HS-5 (cell line): ENCODE measurements at places on chromosomes 6 and 20.

GRCh38 chr6:82712826-82713225 is 349.2 kb downstream of the TPBG start:
- no peak for DNase-seq

DNA sequence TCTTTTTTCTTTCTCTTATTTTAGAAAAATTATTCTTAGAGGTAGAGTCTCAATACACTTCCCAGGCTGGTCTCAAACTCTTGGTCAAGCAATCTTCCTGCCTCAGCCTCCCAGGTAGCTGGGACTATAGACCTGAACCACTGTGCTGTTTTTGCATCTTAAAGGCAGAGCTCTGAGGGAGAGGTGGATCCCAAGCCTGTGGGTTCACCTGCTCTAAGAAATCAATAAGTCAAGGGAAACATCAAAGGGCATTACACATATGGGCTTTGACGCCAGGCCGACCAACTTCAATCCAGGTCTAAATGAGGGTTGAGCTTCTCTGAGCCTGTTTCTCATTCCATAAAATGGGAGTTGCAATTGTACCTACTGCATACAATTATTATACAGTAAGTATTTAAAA is 223.9 kb downstream of the LY86 start:
- DNase-seq, result no peak

DNA sequence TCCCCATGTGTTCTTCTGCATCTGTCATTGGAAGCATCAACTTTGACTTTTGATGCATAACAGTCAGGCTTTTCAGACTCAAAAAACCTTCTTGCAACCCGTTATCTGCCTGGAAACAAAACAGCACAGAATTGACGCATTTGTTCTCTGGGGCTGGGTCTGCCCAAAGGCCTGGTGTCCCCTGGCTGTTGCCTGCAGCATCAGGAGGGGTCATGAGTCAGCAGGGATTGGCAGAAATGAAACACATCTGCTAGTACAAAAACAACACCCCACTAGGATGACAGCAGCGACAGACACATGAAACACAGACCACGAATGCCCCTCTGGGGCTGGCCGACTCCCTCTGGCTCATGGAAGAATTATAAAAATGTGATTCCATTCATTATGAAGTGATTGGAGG is 157.6 kb upstream of the INSM1 start:
- no peak for DNase-seq

GRCh38 chr6:165439928-165440554 is 130.6 kb upstream of the C6orf118 start:
- DNase-seq, result peak; percentile 2

DNA sequence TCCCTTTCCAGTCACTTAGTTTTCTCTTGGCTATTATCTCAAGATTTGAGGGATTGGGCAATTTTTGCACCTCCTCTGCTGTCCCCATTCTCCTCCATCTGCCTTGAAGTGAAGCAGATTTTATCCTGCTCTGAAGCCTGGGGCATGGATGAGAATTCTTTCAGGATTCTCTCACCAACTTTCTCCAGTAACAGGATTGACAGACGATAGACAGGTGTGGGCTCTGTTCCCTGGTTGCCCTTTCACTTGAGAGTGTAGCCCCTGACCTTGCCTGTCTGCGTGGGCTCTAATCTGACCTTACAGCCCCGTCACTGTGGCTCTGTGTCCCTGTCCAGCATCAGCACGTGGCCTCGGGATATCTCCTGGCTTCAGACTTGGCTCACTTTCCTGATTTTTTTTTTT is 27.1 kb downstream of the CDYL start:
- no peak for DNase-seq

DNA sequence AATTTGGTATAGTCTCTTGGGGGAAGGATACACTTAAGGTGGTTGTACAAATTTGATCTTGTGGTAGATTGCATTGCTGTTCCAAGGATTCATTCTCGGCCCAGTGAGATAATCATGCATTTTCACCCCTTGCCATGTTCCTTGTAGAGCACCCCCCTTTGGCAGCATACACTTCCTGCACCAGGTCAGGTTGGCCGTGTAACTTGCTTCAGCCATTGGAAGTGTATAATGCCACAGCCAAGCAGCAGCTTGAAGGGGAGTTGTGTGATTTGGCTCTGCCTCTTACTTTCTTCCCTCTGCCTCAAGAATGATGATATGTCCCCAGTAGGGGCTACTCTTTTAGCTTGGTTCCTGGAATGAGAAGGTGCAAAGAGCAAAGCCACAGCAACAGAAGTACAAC is 21.9 kb downstream of the CCN2 start:
- no peak for DNase-seq

- no peak for DNase-seq
Measured at GRCh38 chr6:123001540-123001939, 5.5 kb downstream of the CLVS2 start.

DNA sequence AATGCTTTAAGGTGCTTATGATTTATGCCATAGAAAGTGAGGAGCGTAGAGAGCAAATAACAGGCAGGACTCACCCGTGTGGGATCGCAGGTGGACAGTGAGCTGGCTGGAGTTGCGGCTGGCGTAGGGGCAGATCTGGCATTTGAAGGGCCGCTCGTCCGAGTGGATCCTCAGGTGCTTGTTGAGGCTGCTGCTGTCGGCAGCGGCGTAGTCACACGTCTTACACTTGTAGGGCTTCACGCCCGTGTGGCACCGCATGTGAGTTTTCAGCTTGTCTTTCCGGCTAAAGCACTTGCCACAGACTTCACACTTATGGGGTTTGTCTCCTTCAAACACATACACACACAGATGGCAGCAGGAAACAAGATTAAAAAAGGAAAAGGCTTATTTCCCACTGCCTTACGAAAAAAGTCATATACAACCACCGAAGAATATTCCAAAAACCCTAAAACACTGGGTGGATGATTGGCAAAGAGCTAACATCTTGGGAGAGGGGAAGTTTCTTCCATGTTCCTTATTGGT is 31.5 kb downstream of the ZFP64 start:
- no peak for DNase-seq

- no peak for DNase-seq
Measured at GRCh38 chr6:167933290-167933689, 64.2 kb upstream of the KIF25 start.

DNA sequence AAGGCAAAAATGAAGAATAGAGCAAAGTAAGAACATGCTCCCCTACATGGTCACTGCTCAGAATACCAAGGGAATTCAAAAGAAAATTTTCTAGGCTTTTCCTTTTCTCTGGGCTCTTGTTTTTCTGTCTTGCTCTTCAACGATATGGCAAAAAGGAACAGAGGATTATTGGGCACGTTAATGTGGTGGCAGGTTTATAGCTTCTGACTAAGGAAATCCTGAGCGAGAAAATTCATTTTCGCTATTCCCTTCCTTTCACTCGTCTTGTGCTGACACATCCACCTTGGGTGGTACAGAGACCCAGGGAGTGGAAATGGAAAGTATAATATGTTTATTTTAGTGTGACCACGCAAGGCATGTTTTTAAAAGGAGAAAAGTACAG is 132.8 kb downstream of the TRIM27 start:
- DNase-seq, result no peak

DNA sequence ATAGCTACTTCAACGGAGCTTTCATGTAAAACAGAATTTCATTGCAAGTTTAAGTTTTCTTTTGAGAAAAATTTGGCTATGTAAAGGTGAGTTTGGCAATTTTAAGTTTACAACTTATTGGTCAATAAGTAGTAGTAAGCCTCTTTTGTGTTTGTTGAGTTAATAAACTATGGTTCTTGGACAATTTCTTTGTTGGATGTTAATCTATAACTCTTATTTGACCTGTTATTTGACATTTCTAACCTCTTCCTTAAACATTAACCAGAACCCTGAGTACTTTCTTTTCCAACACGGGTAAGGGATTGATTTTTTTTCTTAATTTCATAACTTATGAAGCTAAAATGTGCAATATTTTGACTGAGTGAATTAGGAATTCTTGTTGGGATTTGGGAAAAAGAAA is 354.4 kb downstream of the PRKN start:
- DNase-seq, result no peak

DNA sequence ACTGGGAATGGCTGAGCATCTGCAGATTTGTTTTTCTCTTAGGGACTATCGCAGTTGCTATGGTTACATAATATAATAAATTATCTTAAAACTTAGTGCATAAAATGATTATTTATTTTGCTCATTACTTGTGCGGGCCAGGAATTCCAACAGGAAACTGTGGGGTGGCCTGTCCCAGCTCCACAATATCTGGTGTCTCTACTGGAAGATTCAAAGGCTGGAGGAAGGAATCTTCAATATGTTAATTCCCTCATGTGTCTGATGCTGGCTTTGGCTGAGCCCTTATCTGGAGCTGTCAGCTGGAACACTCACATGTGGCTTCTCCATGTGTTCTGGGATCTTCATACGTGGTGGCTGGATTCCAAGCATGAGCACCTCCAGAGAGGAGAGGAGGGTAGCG is 23.9 kb upstream of the B3GAT2 start:
- DNase-seq, result no peak

GRCh38 chr6:134517145-134517658 is 199.3 kb upstream of the SGK1 start:
- peak; percentile 61 for DNase-seq

DNA sequence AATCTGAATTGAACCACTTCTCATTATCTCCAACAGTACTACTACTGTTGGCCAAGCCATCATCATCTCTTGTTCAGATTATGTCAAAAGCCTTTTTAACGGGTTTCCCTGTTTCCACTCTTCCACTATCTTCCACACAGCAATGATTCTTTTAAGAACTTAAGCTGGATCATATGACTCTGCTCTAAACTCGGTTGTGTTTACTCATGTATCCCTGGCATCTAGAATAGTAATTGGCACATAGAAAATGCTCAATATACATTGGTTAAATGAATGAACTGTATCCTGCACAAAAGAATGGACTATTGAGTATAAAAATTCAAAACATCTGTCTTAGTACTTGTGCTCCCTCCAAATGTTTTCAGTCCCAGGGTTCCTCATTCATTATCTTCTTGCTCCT is 2.8 kb upstream of the COX7A2 start:
- no peak for DNase-seq

GRCh38 chr20:63572788-63573646 is 1.0 kb downstream of the HELZ2 start:
- no peak for DNase-seq

DNA sequence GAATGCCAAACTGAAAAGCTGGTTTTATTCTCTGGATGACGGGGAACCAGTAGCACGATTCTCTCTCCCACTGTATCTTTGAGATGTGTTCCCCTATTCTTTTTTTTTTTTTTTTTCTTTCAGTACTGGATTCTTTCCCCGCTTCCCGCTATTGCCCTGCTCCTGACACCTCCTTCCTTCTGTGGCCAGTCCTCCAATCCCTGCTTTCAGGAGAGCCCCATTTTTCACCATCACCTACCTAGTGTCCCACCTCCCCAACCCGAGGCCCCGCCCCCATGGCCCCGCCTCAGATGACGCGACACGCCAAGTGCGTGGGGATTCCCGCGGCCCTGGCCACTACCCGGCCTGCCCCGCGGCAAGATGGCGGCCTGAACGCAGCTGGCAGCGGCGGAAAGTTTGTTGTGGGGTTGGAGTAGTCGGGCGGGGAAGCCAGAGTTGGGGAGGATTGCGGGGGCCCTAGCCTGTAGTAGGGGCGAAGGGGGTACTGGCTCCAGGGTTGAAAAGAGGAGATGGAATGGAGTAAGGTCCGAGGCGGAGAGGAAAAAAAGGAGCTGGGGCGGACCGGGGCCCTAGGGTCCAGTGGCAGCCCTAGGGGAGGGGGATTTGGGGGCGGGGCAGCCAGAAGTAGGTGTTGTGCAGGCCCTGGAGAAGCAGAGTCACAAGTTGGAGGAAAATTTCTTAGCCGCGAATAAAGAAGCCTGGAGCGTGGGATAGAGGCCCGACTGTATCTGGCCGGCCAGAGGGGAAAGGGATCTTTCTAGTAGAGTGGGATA is at the start of gene TJAP1:
Gene TJAP1, plus strand, starts transcription at position 336 of the 773 bp plus-strand sequence. CDS start 21,432 bp downstream, outside the sequence.
- DNase-seq, result no peak

- no peak for DNase-seq
Measured at GRCh38 chr6:24140591-24140990, 14.6 kb downstream of the NRSN1 start.

DNA sequence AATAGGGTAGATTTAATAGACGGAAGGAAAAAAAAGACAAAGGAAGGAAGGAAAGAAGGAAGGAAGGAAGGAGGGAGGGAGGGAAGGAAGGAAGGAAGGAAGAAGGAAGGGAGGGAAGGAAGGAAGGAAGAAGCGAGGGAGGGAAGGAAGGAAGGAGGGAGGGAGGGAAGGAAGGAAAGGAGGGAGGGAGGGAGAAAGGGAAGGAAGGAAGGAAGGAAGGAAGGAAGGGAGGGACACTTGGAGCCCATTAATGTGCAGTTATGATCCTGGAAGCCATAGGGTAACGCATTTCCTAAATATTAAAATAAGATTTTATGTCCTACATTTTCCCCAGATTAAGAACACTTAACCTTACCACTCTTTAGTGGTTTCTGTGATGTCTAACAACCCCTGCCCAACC is 465.7 kb downstream of the ADGRB3 start:
- DNase-seq, result no peak

DNA sequence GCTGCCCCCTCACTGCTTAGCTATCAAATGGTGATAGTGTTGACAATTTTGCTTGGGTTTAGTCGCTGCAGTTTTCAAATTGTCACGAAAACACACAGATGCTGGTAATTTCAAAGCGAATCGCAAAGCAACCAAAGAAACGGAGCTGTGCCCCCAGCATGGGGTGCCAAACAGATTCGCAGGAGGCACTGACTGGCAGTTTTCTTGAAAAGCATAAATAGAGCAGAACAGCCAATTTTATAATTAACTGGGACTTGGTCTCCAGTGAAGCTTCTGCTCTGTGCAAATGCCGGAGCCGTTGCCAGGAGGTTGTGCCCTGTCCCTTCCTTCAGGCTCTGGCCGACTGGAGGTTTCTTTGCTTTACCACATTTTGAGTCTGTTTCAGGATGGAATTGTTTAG is 18.8 kb downstream of the ARHGAP40 start:
- no peak for DNase-seq

DNA sequence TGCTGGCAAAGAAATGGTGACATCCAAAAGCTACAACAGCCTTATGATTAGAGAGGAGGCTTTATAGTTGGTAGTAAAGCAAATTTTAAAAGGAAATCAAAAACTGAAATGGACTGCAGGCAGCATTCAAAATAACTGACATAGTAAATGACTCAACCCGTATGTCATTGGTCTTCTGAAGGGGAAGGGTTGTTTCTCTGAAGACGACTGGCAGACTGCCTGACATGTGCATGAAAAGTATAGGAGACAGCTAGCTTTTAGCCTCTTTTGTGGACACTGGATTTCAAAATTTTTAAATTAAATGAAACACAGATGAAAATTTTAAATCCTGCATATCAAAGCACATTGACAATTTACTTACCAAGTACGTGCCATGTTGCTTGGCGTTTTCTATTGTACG is 90.7 kb downstream of the TRMT6 start:
- no peak for DNase-seq

DNA sequence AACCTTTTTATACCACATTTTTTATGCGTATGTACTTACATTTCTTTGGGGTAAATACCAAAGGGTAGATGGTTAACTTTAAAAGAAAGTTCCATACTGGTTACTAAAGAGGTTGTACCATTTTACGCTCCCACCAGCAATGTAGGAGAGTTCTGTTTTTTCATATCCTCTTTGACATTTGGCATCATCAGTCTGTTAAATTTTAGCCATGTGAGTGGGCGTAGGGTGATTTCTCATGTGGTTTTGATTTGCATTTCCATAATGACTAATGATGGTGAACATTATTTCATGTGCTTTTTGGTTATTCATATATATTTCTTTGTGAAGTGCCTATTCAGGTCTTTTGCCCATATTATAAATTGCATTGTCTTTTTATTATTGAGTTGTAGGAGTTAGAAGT is 194.2 kb downstream of the PRL start:
- no peak for DNase-seq

GRCh38 chr20:22260506-22260905 is 323.9 kb downstream of the FOXA2 start:
- DNase-seq, result no peak
